Activated T-cell treated with anti-CD3 and anti-CD28 coated beads, Interleukin-2, amount 50 U/mL, for 48 hours (primary cell): ENCODE measurements at places on chromosomes 12 and 14.
A peak's percentile ranks its signal among the peaks of the same experiment; 100 is the strongest.

GRCh38 chr12:1559676-1560091 lies 34.7 kb downstream of the FBXL14 start:
- DNase-seq: no peak

GRCh38 chr12:119544765-119545625 lies 48.6 kb upstream of the TMEM233 start:
- peak; percentile 53 for DNase-seq

GRCh38 chr14:91080071-91080470 lies 19.6 kb upstream of the RPS6KA5 start:
- DNase-seq: no peak

DNA sequence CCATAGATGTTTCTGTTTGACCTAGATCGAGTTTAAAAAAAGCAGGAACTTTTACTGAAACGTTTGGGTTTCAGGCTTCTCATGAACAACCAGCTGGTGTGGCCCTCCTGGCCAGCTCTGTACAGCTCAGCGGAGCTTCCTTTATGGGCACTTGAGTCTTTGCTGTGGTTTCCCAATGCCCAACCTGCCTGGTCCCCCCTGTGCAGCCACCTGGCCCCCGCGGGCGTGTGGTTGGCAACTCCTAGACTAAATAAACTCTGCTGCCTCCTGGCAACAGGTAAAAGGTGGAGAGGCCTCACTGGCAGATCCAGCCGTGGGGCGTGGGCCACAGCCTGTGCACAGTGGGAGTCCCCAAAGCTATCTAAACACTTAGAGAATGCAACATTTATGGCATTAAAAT lies 38.7 kb downstream of the ADGRD1 start:
- DNase-seq: no peak

DNA sequence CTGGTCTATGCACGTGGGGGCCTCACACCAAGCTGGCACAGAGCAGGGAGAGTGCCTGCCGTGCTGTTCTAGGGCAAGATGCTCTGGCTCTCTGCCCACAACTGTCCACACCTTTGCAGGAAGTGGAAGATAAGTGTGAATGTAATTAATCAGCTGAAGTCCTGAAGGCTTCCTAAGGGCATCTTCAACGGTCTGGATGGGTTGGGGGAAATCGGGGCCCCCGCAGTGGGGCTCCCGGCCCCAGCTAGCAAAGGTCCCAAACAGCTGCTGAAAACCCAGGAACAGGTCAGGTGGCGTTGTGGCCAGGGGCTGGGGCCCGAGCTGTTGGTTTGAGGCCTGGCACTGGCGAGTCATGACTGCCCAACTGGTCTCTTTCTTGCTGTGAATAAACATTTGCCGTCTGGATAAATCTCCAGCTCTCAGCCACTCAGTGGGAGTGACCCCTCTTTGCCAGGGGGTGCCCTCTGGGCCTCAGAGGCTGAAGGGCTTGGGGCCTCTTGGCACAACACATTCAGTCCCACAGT lies 6.7 kb upstream of the SLC25A29 start:
- no peak for DNase-seq

DNA sequence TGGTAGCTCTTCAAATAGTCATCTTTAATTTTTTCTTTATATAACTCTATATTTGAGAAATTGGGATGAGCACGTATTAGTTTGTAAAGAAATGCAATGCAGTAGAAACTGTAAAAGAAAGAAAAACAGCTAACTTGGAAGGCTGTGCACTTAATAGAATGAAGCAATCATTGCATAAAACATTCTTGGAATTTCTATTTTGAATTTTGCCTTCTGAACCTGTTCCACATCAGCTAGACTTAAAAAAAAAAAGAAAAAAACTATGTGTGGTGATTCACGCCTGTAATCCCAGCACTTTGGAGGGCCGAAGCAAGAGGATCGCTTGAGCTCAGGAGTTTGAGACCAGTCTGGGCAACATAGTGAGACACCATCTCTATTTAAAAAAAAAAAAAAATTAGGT lies 29.4 kb downstream of the SCN8A start:
- no peak for DNase-seq

GRCh38 chr12:131919366-131920156 lies 9.5 kb upstream of the PUS1 start:
- DNase-seq: no peak

DNA sequence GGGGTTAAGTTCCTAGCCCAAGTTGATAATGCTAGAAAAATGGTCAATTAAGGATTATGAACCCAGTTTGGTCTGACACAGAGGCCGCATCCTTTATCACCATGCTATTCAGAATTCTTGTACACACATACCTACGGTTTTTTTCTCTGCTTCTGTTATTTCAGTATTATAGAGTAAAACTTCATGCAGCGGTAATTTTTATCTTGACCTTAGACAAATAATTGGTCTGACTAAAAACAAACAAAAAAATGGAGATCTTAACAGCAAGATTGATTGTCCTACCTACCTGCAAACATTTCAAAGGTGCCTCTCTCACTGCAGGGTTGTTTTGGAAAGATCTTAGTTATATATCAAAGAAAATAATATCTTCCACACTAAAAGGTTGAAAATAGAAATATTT lies 201.9 kb upstream of the PRICKLE1 start:
- DNase-seq: no peak

GRCh38 chr12:96701856-96702255 lies 205.2 kb upstream of the NEDD1 start:
- DNase-seq: no peak
